ENCODE measurements at places on chromosomes 11 and 22.

GRCh38 chr11:118258410-118258809, 5.7 kb downstream of the MPZL2 start:
- no peak for DNase-seq

- no peak for DNase-seq
Observed at GRCh38 chr11:23423656-23424055, 563.4 kb upstream of the CCDC179 start.

DNA sequence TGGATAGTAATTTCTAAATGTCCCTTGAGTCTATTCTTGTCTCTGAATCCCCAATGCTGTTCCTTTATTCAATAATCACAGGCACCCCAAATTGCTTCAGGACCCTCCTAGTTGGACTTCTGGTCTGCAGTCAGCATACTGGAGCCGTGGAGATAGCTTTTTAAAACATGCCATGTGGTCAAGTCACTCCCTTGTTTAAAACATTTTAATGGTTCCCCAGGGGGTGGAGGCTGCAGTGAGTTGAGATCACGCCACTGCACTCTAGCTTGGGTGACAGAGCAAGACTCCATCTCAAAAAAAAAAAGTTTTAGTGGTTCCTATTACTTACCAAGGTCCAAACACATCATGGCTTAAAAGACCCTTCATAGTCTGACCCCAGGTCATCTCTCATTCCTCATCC, 220.3 kb downstream of the ADAMTS15 start:
- no peak for DNase-seq

DNA sequence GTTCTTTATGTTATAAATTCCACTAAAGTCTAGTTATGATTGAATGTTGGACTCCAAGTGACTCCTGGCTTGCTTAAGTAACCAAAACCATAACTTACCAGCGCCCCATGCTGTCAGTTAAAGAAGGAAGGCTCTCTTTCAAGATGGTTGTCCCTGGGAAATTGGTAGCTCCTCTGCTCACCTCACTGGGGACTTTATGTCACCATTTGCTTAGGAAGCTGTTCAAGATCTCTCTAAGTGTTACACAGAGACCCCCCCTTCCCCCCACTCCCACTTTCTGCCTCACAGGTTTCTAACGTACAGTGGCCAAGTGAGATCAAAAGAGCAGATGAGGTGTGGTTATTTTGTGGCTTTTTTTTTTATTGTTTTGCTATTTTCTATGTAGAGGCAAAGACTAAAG, 301.8 kb downstream of the AASDHPPT start:
- no peak for DNase-seq

DNA sequence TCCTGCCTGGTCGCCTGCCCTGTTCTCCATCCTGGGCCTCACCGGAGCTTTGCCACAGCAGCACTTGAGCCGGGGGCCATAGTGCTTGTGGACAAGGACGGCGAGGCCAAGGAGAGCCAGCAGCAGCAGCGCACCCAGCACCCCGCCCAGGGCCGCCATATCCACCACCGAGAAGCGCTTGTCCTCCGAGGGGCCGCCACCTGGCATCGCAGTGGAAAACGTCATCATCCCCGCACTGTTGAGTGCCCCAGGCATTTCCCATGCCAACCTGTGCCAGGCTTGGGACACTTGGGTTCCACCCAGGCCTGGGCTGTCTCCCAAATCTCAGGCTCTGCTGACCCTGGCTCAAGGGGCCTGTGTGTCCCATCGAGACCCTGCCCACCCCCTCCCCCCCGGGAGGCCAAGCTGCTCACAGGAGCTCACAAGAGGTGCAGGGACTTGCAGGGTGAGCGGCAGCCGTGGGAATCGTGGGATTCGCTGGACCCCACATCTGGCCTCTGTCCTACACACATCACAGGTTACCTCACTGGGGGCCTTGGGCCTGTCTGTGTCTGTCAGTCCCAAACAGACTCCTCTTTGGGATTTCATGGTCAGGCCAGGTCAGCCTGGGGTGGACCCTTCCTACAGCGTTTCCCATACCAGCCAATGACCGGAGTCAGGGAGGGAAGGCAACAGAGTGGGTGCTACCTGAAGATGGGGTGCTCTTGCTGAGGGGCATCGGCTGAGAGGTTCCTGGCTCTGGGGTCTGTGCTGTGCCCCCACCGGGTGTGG, 2.3 kb upstream of the IRF7 start:
- DNase-seq = no peak

- peak; percentile 67 for DNase-seq
Observed at GRCh38 chr22:39932918-39933649, 27.1 kb upstream of the TMA7B start.

DNA sequence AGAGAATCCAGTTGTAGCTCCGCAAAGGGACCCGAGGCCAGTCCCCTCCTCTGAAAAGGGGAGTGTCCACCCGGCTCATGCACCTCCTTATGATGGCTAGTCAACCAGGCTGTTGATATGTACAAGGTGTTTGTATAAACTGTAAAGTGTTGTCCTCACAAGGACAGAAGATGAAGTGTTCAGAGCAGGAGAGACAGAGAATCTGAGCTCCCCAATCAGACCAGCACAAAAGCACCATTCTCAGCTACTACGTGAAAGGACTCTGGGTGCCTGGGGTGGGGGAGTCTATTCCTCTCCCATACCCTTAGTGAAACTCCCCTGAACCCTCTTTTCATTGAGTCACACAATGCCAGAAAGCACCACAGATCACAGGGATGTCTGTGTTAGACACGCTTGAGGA, 49.4 kb downstream of the MN1 start:
- DNase-seq = no peak
